ENCODE measurements at places on chromosomes 5 and 9.

DNA sequence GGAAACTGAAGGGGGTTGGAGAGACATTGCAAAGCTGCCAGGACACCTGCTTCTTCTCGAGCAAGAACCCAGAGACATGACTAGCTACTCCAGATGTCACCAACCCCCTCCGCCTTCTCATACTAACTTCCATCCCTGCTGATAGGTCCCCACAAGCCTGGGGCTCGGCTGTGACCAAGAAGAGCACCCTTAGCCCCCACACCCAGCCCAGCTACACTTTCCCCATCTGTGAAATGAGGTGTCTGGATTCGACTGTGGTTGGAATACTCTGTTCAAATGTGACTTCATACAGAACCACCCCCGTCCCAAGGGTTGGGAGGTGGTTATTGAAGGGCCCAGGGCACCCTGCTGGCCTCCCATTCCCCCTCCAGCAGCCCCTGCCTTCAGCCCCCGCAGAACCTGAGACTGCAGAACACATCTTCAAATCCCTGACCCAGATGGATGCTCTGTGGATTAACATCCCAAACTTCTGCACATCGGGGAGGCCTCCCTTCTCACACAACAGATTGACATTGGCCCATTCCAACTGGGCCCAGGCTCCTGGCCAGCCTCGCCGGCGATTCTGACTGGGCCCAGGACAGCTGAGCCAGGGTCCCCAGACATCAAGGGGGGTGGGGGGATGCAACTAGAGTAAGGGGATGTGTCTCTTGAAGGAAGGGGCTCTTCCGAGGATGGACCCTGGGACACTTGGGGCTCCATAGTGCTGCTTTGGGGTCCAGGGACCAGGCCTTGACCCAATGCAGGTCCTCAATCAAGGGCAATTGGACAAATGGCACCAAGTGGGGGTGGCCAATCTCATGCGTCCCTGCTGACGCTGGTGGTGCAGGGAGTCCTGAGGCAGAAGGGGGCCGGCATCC is 21.7 kb upstream of the FIBCD1 start:
- no peak for DNase-seq

GRCh38 chr9:98869078-98869745 is 61.7 kb downstream of the GALNT12 start:
- DNase-seq = no peak

- DNase-seq = no peak
Measured at GRCh38 chr9:127444921-127445850, 6.0 kb downstream of the RPL12 start.

GRCh38 chr9:8655071-8655470 is 855.5 kb upstream of the DMAC1 start:
- no peak for DNase-seq

DNA sequence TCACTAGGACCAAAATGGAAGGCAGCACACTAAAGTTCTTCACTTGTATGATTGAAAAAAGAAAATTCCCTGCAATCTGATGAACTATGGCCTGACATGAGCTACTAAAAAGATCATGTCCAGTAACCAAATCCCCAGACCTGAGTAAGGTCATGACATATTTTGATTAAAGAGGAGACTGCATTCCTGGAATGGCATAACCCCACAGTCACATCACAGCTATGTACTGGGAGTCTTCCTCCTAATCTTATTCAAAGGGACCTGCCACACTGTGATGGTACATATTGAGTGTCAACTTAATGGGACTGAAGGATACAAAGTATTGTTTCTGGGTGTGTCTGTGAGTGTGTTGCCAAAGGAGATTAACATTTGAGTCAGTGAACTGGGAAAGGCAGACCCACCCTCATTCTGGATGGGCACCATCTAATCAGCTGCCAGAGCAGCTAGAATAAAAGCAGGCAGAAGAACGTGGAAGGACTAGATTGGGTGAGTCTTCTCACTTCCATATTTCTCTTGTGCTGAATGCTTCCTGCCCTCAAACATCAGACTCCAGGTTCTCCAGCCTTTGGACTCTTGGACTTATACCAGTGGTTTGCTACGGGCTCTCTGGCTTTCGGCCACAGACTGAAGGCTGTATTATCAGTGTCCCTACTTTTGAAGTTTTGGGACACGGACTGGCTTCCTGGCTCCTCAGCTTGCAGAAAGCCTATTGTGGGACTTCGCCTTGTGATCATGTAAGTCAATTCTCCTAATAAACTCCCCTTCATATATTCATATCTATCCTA is 345.0 kb downstream of the TMEM38B start:
- DNase-seq = no peak

- no peak for DNase-seq
Measured at GRCh38 chr9:5633243-5633642, 4.3 kb downstream of the RIC1 start.

DNA sequence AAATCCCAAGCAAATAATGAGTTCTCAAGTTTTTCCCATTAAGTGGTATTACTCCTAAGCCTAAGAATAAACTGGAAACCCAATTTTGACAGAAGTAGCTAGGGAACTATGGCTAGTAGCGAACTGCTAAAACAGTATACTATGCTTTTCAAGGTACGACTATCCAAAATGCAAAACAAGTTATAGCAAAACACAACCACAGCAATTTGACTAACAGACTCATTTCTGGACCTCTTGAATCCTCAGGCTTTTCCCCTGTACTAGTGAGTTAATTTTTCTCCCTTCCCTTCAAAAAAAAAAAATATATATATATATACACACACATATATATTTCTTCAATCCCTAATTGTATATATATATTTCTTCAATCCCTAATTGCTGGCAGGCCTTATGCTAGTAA is 7.3 kb downstream of the FBXW11 start:
- DNase-seq = no peak

DNA sequence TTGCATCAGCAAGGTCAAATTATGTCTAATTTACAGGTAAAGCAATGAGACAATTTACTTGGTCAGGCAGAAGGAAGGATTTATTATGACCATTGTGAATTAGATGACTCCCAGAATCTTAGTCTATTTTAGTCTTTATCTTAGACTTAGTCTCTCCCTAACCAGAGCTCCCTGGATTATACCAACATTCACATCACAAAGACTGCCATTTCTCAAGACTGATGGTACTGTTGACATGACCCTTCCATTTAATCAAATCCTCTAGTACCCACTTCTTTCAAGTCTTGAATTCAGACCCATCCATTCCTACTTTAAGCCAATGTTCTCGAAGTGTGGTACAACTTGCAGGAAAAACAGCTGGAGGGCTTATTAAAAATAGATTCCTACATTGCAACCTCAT is 257.0 kb downstream of the EFNA5 start:
- DNase-seq = no peak

- DNase-seq = no peak
Measured at GRCh38 chr9:18368206-18368605, 105.7 kb upstream of the ADAMTSL1 start.
